ENCODE measurements at places on chromosomes 7 and 10. TPM values are rescaled to one million over a fixed set of nuclear protein-coding genes. Genes with fewer than 3 reads are reported as not detected.

DNA sequence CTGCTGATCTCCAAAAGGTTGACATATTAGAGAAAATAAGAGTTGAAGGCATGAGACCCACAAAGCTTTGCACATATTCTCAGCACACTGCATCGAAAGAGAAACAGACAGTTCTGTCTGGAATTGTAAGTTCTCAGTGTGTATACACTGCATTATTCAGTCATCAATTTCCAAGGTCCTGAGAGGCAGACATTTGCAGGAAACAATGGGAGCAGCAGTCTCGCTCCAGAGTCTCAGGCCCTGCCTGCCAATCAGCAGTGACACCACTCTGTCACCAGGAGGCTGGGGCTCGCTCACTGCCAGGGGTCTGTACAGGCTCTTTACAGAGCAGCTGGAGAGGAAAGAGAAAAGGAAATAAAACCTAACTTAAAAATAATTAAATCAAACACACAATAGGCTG is 36.3 kb downstream of the JAZF1 start:
- DNase-seq, result peak; percentile 44

The GDF2 gene
- not detected for total RNA-seq

The MDH2 gene
- total RNA-seq, result 206 TPM

DNA sequence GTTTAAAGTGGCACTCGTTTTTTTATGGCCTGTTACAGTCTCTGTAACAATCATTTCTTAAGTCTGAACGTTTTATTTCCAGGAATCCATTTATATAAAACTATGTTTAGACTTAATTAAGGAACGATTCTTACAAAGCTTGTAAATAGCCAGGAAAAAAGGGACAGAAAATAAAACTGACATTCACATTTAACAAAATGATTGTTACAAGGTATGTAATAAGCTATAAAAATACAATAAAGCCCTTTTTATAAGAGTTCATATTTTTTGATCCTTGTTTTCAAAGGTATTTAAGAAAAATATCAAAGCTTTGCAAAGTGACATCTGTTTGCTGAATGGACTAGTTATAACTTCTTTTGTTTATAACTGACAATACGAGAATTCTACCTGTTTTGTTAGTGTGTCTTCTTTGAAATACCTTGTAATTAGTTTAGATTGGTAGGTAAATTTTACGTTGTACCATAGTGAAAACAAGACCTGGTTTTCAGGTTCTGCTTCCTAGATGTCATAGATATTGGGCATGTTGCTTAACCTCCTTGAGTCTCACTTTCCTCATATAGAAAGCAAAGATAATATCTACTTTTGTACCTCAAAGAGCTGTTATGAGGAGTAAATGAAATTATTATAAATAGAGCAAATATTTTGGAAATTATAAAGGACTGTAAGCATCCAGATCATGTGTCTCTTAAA is 25.8 kb downstream of the BTRC start:
- no peak for DNase-seq

- DNase-seq, result peak; percentile 13
Measured at GRCh38 chr7:12557282-12557681, 13.2 kb upstream of the SCIN start.

The ODAD2 gene
- total RNA-seq, result 6.7 TPM

- DNase-seq, result no peak
Measured at GRCh38 chr10:32413513-32413912, 32.4 kb upstream of the CCDC7 start.

- no peak for DNase-seq
Measured at GRCh38 chr10:96532523-96532922, 18.8 kb upstream of the TLL2 start.

The HDAC9 gene
- 2.1 TPM for total RNA-seq

GRCh38 chr10:114683593-114683992 is 25.5 kb upstream of the ABLIM1 start:
- no peak for DNase-seq
